ENCODE measurements at places on chromosomes 12 and 14. TPM values are rescaled to one million over a fixed set of nuclear protein-coding genes. Genes with fewer than 3 reads are reported as not detected.

NEUROD4 gene
- not detected for total RNA-seq

SLCO1B1 gene
- total RNA-seq = not detected

IFNG gene
- not detected for total RNA-seq

MYF5 gene
- not detected for total RNA-seq

LGR5 gene
- total RNA-seq = 1.1 TPM

HELB gene
- 4.0 TPM for total RNA-seq

ANO2 gene
- total RNA-seq = not detected

BEGAIN gene
- total RNA-seq = not detected

All from hair follicle dermal papilla cell (primary cell).